ENCODE measurements at places on chromosomes 1 and 21.

DNA sequence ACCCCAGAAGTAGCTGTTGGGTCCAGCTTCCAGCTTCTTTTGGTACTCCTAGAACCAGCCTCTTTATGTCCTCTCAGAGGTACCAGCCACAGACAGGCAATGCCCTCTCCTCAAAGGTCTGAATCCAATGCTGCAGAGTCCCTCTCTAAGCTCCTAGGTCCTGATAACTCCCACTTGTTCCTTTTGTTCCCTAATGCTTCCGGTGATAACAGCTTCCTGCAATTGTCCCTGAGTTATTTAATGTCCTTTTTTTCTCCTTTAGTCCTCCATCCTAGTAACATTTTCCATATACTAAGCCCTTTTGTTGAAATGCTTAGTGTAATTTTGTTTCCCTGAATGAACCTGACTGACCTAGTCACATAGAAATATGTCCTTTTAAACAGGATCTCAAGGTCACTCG lies 201.7 kb upstream of the BEND5 start:
- DNase-seq = no peak

GRCh38 chr1:2973601-2974593 lies 47.4 kb upstream of the ACTRT2 start:
- DNase-seq = no peak

- no peak for DNase-seq
Measured at GRCh38 chr1:50917138-50918137, 42.6 kb downstream of the FAF1 start.

GRCh38 chr1:20428841-20429240 lies 57.2 kb downstream of the CAMK2N1 start:
- no peak for DNase-seq

DNA sequence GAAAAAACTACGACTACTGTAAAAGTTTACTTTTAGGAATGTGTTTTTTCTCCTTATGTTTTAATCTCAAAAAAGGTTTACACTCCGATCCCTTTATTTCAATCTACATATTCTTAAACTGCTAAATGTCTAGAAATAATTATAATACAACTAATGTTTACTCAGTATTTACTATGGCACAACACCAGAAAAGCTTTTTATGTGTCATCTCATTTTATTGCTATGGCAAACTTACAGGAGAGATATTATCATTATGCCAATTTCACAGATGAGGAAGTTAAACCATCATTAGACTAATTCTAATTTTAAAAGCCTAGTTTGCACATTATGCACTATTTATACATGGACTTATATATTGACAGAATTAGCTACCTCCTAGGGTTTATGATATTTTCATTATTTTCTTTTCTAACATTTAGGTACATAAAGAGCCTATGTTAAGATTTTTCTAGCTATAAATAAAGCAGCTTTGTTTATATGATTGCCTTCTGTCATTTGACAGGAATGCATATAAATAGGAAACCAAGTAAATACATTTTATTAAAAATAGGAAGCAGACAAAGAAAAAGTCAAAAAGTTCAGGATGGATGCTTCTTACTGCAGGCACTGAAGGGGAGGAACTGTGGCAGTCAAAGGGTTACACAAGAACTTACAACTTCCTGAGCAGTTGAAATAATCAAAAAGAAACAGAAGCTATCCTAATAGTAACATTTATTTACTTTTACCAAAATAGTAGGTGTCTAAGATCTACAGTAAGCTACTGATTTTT lies 442.4 kb downstream of the LTN1 start:
- DNase-seq = no peak

DNA sequence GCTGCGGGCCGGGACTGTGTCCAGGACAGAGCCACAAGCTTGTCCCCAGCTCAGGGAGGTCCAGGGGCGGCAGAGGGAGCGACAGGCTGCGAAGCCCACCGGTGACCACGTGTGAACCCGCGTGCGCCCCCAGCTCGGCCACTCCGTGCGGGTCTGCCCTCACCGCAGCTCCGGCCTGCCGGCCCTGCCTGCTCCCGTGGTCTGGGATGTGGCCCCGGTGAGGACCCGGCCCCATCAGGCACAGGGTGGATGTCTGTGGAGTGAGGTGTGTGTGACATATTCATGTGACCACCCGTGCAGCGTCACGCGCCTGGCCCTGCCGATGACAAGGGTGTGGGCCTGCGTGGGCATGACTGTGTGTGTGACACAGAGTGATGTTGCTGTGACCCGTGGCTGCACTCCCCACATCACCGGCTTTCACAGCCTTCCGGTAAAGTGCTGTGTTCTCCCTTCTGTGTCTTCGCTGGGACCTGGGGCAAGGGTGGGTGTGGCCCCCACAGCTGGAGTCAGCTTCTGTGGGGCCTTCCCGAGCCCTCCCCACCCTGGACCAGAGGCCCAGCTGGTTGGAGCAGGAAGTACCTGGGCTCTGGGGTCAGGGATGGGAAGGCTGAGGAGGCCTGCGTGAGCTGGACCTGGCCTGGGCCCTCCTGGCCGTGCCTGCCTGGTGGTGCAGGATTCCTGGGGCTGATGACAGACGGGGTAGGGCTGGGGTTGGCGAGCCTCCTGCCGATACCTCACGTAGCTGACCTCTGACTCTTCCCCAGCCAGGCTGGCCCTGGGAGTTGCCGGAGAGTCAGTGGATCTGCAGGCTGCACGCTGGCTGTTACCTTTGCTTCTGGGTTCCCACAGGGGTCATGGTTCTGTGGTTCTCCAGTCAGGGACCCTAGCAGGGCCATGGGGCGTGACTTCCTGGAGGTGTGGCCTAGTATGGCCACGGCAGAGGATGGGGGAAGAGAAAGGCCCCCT lies 4.1 kb downstream of the RNF223 start:
- no peak for DNase-seq

GRCh38 chr1:104136621-104137020 lies 386.9 kb downstream of the AMY1C start:
- no peak for DNase-seq

DNA sequence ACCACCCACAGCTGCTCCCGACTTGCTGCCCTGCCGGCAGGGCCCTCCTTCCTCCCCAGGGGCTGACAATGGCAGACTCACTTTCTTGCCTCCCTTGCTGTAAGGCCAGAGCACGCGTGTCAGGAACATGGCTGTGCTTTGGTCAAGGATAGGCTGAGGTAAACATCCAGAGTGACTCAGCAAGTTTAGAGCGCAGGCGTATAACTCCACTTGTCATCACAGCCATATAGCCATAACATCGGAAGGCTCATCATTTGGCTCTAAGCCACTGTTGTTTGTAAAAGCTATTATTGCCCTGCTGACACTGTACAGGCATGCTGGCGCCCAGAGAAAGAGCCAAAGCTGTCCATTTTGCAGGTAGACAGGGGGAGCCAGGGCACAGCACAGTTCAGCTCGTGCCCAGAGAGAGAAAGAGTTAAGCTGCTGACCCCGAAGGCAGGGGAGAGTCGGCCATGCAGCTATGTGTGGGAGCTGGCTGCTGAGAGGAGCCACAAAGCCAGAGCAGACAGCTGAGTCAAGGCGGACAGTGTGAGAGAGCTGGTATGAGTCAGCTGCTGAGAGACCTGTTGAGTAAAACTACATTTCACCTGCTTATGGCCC lies 60.6 kb downstream of the GNG4 start:
- no peak for DNase-seq

DNA sequence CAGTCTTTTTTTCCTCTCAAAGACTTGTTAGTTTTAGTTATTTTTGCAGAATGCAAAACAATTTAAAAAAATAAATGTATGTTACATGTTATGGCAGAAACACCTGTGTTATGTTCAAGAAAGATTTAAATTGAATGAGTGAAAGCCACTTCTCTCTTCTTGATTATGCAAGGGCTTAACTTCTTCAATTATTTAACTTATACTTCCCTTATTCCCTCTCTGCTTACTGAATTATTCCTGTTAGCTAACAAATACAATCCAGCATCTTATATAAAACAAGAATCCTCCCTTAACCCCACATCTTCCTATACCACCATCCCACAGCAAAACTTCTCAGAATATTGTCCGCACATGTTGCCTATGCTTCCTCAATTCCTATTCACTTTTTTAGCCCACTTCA lies 10.7 kb upstream of the FCER1A start:
- no peak for DNase-seq

GRCh38 chr1:180028864-180029263 lies 74.3 kb downstream of the CEP350 start:
- DNase-seq = no peak

GRCh38 chr1:65255656-65256050 lies 53.7 kb upstream of the DNAJC6 start:
- DNase-seq = no peak

DNA sequence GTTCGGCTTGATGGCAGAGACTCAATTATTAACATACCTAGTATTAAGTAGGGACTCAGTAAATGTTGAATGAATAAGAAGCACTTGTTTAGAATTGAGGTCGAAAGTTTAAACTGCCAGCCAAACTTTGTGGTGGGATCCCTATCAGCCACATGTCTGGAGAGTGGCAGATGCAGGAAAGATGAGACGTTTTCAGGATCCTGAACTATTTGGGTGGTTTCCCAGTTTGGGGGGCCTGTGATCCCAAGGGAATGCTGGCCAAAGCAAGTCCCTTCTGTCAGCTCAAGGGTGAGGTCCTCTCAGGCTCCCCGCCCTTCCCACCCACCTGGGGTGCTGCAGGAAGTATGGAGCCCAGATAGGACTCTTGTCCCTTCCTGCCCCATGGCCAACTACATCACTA lies 38.6 kb downstream of the KCNC4 start:
- no peak for DNase-seq

Measured in WTC11 (cell line).